ENCODE measurements at places on chromosomes 3 and 15.

- DNase-seq: no peak
Observed at GRCh38 chr15:40338921-40339620, 1.7 kb downstream of the CCDC9B start.

- no peak for DNase-seq
Observed at GRCh38 chr3:39183211-39184080, 8.9 kb downstream of the XIRP1 start.

GRCh38 chr3:190605385-190605784 lies 91.5 kb downstream of the IL1RAP start:
- DNase-seq: no peak

DNA sequence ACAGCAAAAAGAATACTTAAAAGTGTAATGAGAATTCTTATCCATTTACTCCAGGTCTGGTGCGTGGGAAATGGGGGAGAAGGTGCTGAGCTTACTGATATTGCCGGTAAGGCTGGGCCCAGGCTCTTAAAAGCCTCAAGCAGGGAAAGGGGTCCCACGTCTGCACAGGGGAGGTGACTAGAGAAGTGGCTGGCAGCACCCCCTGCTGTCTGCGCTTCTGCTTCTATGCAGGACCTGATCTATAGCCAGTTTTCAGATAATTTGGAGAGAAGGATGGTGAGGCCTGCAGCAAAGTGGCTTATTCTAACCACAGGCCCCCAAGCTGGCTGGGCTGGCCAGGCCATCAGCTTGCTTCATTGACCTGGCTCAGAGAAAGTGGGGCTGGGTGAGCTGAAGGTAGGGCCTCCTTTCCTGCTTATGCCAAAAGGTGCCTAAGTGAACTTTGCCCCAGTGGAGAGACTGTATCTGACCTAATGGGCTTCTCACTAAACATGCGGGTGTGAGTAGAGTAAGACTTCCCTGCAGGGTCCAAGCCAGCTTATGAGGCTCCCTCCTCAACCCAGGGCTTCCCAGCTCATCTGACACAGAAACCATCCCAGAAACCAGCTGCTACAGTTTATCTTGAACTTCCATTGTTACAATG lies 30.9 kb upstream of the ATP1B3 start:
- no peak for DNase-seq

All from left lobe of liver (tissue), 2 donors.